ENCODE measurements at places on chromosomes 3 and 15. TPM values are rescaled to one million over a fixed set of nuclear protein-coding genes. Genes with fewer than 3 reads are reported as not detected.

Gene FMN1
- 1.7 TPM for total RNA-seq

Gene SAMD7
- not detected for total RNA-seq

Gene IQCF5
- not detected for total RNA-seq

Gene NR2E3
- total RNA-seq, result 0.33 TPM

DNA sequence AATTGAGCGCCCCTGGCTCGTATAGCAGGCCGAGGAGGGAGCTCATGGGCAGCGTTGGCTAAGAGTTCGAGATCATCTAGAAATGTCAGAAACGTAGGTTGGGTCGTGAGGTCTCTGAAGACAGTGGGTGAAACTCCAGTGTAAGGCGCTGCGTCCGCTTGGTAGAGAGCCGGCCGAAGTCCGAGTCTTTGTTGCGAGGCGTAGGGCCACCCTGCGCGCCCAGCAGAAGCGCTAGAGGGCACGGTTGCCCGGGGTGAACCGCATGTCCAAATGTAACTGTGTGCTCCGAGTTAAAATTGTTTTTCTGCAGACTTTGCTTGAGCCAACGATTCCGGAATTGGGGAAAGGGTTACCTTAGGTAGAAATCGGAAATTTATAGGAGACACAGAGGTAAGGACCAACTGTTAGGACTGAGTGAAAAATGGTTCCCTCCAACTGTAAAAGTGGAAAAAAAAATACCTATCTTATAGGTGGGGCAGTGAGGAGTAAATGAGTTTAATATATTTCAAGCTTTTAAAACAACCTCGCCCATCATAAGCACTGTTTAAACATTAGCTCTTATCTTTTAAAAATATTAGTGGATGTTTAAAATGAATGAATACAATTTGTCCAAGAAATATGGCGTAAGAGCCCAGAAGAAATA lies 993 bp upstream of the SIAH2 start:
- DNase-seq, result peak; percentile 74

DNA sequence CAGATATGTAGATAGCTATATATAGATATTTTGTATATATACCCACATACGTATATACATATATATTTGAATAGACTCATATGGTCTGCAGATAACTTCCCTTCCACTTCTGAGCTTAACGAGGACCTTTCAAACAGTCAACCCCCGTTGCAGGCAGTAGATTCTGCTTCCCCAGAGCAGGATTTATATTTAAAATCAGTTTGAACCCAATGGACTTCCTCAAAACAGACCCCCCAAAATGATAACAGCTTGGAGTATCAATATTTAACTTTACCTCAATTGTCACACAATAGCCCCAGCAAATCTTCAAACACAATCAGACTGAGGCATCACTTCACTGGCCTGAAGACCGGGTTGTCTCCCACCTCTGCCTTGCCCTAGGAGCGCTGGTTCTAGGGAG lies 218.3 kb downstream of the MEIS2 start:
- DNase-seq, result no peak

- no peak for DNase-seq
Observed at GRCh38 chr3:190064112-190064511, 56.6 kb downstream of the P3H2 start.

DNA sequence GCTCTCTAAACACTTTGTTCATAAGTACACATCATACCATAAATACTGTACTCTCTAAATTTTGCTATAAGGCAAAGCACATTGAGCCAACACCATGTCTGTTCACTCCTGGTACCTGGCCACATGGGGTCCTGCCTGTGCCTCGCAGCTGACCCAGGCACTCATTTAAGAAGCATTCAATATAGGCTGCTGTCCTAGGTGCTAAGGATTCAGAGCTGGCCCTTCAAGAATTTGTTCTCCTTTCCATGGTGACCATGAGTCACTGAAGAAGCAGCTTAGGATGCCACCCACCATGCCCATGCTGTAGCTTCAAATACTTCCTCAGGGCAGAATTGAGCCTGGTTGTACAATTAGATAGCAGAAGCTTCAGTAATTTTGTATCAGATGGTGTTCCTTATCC lies 119.2 kb upstream of the ZBED2 start:
- DNase-seq, result peak; percentile 37

GRCh38 chr3:182198345-182198744 lies 486.6 kb downstream of the SOX2 start:
- DNase-seq, result no peak

- peak; percentile 29 for DNase-seq
Observed at GRCh38 chr15:99181545-99181971, 67.8 kb downstream of the TTC23 start.

DNA sequence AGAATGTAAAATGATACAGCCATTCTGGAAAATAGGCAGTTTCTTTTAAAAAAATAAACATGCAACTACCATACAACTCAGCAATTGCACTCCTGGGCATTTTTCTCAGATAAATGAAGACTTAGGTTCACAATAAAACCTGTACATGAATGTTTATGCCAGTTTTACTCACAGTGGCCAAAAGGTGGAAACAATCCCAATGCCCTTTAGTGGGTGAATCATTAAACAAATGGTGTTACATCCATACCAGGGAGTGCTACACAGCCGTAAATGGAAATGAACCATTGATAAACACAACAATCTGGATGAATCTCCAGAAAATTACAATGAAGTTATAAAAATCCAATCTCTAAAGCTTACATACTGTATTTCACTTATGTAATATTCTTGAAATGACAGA lies 140.3 kb downstream of the ADAMTSL3 start:
- DNase-seq, result no peak
